Sigmoid colon (tissue), 7 donors: ENCODE measurements at places on chromosomes 16 and 17. TPM values are rescaled to one million over a fixed set of nuclear protein-coding genes. Genes with fewer than 3 reads are reported as not detected.
A peak's percentile ranks its signal among the peaks of the same experiment; 100 is the strongest.

The ADGRG3 gene
- total RNA-seq, result 6.6 TPM

- peak; percentile 72 for DNase-seq
These were observed 24.2 kb downstream of the FAM20A start for GRCh38 chr17:68576811-68577496.

- peak; percentile 72 for DNase-seq
These were observed 231.1 kb upstream of the CDH5 start for GRCh38 chr16:66135421-66135831.

GRCh38 chr16:82761236-82761635, 134.5 kb downstream of the CDH13 start:
- peak; percentile 78 for DNase-seq

DNA sequence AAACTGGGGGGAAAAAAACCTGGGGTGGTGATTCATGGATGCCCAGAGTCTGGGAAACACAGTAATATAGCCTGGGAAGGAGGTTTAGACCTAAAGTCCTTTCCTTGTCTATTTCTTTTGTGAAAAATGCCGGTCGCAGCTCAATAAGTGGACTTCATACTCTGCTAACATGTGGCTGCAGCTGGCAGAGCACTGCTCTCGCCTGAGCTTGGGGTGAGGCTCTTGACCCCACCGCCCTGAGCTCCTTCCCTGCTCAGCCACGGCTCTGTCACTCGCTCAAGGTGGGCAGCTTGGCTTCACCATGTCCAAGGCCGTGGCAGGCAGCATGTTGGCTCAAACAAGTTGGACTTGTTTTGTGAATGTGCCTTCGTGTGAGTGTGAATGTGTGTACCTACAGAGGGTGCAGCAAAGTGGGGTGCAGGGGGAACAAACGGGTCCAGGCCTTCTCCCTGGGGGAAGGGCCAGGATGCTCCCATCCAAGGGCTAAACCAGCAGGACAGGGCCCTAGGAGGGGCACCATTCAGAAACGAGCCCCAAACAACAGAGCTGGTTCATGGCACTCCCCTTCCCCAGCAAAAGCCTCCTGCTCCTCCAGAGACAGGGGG, 4.9 kb downstream of the FA2H start:
- no peak for DNase-seq

GRCh38 chr17:80633207-80633606, 88.6 kb downstream of the RPTOR start:
- no peak for DNase-seq

DNA sequence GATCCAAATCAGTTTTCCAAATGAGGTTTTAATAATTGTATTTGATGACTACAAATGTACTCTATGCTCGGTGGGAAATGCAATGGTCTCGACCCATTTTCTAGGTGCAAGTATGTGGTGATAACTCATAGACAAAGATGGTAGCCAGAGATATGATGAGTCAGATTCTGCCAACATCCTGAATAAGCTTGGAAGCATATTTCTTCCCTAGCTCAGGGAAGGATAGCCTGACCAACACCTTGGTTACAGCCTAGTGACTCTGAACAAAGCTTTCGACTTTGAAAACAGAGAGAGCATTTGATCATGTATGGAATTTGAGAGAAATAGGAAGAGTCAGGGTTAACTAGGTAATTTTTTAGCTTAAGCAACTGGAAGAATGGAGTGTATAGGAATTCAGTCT, 128.3 kb upstream of the MYOCD start:
- DNase-seq, result no peak

DNA sequence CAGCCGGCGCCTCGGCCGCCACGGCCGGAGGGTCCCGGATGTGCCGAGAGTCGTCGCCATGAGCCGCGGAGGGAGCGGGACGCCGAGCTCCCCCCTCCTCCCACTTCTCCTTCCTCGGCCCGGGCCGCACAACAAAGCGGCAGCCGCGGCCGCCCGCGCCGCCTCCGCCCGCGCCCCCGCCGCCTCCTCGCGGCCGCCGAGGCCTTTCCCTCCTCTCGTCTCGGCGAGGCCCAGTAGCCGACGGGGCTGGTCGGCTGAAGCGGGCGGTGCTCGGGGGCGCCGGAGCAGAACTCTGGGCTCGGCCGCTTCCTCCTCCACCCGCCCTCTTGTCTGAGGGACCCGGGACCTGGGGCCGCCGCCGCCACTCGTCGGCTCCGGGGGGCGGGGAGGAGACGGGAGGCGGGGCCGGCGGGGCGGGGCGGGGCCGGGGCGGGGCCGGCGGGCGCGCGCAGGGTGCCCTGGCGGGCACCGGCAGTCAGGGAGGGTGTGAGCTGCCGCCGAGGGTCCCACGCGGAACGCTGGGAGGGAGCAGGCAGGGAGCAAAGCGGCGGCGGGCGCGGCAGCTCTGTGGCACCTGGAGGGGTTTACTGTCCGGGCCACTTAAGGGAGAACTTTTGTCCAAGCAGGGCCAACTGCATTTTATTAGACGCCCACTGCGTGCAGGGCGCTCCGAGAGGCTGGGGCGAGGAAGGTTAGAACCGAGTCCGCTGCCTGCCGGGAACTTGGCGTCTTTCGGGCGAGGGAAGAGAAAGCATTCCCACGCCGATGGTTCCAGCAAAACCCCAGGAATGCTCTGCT, at the start of gene SMURF2:
SMURF2 (minus strand) TSS at position 332 of the 798 bp plus-strand sequence. CDS start 427 bp downstream, outside the sequence.
- DNase-seq, result peak; percentile 88

GRCh38 chr16:80002261-80002660, 401.7 kb upstream of the MAF start:
- DNase-seq, result no peak

DNA sequence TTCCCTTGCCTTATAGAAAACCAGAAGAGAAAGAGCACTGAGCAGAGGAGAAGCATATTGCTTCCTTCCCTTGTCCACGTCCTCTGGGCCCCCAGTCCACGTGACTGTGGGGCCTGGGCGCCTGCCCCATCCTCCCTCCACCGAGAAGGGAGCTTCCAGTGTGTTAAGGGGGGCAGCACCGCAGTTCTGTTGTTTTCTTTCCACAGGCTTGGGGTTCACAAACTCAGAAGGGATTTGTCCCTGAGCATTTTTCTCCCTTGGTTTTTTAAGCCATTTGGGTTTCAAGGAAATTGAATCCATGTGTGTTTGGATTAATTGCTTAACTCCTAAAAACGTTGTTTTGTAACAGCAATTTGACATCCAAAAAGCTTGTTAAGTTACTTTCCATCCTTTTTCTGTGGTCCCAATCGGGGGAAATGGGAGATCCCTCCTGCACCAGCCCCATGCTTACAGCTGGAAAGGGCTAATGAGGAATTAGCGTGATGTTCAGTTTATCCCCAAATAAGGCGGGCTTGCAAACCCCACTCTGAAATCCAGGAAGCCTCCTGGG, 347.5 kb upstream of the TNRC6C start:
- DNase-seq, result peak; percentile 57

- peak; percentile 77 for DNase-seq
These were observed 17.8 kb upstream of the RAI1 start for GRCh38 chr17:17663160-17664063.

DNA sequence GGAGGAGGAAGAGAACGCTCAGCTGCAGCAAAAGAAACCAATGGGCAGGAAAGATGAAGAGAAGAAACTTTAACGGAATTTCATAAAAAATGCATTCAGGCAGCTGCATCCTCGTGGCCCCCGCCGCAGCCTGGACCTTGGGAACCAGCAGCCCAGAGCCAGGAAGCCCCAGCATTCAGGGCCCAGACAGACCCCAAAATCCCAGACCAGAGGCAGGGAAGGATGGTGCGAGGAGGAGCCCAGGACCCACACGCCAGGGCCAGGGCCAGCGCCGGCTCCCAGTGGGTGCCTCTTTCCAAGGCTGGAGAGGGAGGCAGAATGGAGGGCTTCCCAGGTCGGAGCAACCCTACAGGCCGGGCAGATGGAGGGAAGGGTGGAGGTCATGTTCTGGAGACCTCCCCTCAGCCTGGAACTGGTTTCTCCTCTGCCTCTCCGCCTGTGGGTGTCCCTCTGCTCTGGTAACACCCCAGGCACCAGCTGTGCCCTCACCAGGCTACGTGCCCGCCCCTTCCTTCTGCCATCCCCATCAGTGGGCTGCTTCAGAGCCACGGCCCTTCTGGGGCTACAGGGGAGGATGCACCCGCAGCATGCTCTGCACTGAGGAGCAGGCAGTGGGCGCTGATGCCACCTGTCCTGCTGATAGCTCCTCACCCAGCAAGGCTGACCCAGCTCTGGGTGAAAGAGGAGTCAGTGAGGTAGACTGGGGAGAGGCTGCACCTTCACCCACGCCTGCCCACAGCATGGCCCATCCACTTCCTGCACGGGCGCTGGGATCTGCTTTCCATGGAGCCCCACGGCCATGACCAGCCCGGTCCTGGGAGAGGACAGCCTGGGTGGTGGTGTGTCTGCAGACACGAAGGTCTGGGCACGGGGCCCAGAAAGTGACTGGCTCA, 1.2 kb upstream of the MIF4GD start:
- peak; percentile 86 for DNase-seq

DNA sequence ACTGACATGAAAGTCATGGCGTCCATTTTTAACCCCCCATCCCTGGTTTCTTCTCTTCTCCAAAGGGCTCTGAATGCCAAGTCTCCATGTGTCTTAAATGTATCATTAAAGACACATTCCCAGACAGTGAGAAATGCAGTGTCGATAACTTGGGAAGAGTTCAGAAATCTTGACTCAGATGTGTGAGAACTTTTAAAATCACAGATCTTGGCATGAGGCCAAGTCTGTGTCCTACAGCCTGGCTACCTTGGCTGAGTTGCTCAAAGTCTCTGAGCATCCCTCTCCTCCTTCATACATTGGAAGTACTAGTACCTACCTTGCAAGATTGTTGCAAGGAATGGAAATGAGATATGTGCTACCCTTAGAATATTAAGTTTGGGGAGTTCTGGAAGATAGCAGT, 1046.5 kb upstream of the RBFOX1 start:
- no peak for DNase-seq

The HS3ST3A1 gene
- total RNA-seq, result 2.5 TPM

- peak; percentile 18 for DNase-seq
These were observed 2.5 kb downstream of the GUCY2D start for GRCh38 chr17:8004899-8005298.

The KRTAP17-1 gene
- total RNA-seq, result not detected

DNA sequence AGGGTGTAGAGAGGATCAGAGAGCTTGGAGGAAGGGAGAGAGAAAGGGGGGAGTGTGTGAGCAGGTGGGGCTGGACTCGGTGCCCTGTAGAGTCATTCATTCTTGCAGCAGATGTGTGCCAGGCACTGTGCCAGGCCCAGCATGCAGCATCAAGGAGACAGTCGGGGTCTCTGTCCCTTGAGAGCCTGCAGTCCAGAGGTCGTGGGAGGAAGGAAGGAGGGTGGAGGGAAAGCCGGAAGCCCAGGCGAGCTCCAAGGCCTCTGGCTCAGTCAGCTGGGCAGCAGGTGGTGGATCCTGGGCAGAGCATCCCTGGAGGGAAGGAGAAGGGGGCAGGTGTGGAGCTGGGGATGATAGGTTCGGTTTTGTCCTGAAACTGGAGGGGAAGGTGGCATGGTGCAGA, 27.5 kb downstream of the EPN2 start:
- no peak for DNase-seq

The CEP295NL gene
- 1.3 TPM for total RNA-seq

The C16orf87 gene
- 10.3 TPM for total RNA-seq

The TEDC2 gene
- 8.3 TPM for total RNA-seq

DNA sequence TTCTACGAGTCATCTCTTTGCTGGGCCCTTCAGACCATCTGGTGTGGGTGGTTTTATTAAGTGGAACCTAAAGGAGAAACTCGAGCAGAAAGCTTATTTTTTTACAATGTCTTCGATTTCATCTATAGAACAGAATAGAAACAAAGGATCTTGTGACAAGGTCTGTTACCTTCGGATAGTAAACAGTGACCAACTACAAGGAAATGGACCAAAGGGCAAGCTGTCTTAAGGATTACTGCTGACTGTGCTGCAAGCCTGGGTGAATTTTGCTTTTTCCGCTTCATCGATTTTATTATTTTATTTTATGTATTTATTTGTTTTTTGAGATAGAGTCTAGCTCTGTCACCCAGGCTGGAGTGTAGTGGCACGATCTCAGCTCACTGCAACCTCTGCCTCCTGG, 348.9 kb upstream of the ERCC4 start:
- no peak for DNase-seq

- no peak for DNase-seq
These were observed 51.0 kb upstream of the CRISPLD2 start for GRCh38 chr16:84768808-84769197.

- DNase-seq, result no peak
These were observed 13.9 kb upstream of the TMC7 start for GRCh38 chr16:18969855-18970240.

The SLC9A5 gene
- 6.1 TPM for total RNA-seq

DNA sequence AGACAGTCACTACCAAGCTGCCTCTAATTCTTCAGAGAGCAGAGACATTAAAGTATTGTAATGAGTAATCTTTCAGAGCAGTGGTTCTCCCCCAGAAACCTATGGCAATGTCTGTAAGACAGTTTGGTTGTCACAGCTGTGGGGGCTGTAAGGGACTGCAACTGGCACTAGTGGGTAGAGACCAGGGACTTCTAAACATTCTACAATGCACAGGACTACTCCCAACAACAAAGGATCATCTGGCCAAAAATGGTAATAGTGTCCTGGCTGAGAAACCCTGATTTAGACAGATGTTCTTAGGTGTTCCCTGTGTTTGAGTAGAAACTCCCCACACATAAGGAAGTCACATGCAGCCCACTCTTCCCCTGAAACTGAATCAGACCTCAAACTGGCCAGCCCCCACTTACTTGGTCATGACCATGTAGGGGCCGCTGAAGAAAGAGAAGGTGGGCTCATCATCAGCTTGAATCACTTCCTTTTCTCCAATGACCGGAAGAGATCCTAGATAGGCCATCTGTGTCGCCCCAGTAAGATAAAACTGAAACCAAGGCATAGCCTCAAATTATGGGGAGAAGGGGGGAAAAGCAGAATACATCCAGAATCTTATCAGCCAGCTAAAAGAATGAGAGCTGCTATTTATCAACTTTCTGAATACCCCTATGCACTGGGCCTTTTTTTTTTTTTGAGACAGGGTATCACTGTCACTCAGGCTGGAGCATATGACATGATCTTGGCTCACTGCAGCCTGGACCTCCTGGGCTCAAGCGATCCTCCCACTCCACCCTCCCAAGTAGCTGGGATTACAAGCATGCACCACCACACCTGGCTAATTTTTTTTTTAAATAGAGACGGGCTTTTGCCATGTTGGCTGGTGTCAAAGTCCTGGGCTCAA, 75.8 kb downstream of the TEX14 start:
- no peak for DNase-seq

DNA sequence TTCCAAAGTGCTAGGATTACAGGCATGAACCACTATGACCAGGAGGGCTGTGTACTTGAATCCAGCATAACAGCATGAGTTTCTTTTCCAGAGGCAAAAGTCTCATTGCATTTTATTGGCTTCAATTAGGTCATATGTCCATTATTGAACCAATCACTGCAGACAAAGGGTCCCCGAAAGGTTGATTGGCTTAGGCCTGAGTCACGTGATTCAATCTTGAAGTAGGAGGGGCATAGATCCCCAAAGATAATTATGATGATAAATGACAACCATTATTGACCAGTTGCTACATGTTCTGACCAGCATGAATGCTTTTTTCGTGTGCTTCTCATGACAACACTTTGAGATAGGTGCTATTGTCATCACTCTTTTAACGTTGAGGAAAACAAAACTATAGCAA, 25.3 kb downstream of the CACNG3 start:
- no peak for DNase-seq
